Inflammatory macrophage (primary cell): ENCODE measurements at places on chromosomes 6 and 20.

- DNase-seq = peak; percentile 6
Measured at GRCh38 chr6:95091823-95092436, 485.4 kb upstream of the MANEA start.

DNA sequence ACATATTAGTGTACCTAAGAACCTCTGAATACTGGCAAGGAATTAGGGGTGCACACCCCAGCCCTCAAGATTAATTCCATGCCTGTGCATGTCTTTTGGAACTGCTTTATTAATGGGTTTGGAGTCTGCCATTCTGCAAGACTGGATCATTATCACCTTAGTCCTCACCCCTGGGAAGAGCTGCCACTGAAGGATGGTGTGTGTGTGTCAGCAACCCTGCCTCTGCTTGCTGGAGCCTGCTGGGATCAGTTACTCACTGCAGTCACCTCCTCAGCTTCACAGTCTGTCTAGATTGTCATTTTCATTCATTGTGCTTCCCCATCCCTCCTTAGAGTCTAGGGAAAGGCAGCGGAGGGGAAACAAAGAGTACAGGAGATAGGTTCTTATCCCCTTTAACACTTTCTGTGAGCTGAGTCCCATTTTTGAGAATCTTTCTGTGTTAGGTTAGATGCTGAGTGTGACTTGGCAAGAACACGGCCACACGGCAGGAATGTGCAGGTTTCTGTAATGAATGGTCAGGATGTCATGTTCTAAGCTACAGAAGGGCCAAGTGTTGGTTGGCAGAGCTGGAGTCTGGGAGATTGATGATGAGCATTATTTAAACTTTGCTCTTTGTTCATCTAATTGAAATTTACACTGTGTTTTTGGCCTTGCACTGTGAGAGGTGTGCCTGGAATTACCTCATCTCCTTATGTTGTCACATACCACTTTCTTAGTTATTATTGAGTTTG, 21.1 kb downstream of the GHRH start:
- DNase-seq = no peak

DNA sequence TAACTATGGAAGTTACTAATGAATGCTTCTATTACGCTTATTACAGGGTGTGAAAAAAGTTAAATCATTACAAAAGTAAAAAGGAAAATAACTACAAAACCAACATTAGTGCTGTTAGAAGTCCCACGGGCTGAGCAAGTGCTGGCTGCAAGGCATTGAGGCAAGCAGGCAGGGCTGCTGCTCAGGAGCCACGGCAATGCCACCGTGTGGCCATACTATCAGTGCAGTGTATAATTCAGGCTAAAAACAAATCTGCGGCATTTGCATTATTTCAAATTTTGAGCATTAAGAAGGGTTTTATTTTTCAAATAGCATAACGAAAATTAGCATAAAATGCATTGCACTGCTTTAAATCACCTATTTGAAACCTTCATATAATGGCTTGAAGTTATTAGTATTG, 17.1 kb downstream of the IFNGR1 start:
- no peak for DNase-seq

DNA sequence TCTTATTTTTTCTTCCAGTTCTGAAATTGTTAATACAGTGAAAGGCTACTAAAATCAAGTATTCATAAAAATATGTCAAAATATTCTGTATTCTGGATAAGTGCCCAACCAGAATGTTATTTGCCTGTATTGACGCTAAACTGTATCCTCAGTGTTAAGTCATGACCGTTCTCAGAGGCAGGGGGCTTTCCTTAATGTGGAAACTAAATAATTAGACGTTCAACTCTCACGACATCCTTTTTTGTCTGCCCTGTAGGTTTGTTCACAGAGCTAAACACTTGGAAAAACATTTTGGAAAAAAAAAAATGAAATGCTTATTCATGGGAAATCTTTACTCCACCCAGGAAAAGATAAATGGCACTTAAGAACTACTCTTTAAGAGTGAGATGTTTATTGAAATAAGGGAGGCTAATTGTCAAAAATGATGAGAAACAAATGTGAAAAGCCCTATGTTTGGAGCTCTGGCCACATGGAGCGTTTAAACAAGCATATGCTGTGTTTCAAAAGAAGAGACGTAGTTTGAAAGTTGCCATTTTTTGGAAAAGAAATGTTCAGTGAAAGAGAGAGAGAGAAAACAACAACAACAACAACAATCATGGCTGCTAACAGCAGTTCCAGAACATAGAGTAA, 453.1 kb upstream of the MARCKS start:
- no peak for DNase-seq

DNA sequence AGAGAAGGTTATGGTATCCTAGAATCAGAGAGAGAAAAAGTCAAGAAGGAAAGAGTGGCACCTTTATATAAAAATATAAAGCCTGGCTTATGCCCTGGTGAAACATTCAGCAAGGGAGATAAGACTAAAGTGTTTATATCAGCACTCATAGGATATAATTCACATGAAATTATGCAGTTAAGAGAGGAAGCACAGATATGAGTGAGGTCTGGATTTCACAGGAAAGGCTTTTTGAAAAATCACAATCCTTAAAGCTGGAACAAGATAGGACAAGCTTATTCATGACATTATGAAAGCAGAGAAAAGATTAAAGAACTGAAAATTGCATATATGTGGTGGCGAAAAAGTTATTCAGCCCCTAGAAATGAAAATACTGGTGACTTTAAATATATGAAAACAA, 181.2 kb upstream of the FLRT3 start:
- DNase-seq = no peak

DNA sequence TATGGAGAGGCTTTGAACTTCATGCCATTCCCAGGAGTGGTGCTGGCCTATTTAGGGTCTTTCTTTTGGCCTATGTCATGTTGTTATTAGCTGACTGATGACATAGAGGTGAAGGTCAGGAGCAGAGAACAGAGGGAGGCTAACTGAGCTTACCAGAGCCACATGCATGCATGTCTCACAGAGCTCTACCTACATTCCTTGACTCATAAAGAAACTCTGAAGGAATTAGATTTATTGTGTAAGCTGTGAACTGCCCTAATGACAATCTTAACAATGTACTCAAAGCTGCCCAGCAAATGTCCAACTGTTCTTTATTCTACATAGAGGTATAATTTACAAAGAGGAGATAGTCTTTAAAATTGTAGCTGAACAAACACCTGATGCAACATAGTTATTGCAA, 192.7 kb upstream of the CNR1 start:
- DNase-seq = no peak

GRCh38 chr20:64065974-64066343, 3.0 kb downstream of the TCEA2 start:
- DNase-seq = no peak

GRCh38 chr6:138017166-138017757, 90.0 kb downstream of the PERP start:
- DNase-seq = no peak

- peak; percentile 96 for DNase-seq
Measured at GRCh38 chr20:38201356-38201755, 36.3 kb upstream of the TGM2 start.

GRCh38 chr6:42226645-42227143, 9.0 kb upstream of the MRPS10 start:
- no peak for DNase-seq

- peak; percentile 15 for DNase-seq
Measured at GRCh38 chr20:37529214-37529967, 1.7 kb upstream of the BLCAP start.

DNA sequence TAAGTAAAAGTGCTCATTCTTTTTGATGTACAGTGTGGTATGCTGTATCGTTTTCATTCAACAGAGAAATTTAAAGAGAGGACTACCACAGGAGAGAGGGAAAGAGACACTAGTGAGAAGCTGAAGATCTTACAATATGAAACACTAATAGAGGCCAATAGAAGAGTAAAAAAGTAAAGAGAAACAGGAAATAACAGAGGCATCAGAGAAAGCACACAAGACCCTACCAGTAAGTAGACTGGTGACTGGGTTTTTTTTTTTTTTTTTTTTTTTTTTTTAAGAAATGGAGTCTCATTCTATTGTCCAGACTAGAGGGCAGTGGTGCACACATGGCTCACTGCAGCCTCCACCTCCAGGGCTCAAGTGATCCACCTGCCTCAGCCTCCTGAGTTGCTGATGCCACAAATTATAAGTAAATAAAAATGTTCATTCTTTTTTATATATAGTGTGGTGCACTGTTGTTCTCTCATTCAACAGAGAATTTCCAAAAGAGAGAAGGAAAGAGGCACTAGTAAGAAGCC, 18.8 kb downstream of the ELOVL4 start:
- no peak for DNase-seq

DNA sequence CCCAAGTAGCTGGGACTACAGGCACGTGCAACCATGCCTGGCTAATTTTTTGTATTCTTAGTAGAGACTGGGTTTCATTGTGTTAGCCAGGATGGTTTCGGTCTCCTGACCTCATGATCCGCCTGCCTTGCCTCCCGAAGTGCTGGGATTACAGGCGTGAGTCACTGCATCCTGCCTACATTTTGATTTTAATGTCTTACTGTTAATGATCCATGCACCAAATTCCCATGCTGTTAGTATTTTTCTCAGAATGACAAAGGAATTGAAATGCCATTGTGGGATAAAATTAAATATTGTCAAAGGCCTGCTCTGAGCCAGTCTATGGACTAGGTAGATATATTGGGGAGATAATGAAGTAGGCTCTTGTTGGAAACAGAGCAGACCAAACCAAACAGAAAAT, 28.2 kb downstream of the CBFA2T2 start:
- no peak for DNase-seq

DNA sequence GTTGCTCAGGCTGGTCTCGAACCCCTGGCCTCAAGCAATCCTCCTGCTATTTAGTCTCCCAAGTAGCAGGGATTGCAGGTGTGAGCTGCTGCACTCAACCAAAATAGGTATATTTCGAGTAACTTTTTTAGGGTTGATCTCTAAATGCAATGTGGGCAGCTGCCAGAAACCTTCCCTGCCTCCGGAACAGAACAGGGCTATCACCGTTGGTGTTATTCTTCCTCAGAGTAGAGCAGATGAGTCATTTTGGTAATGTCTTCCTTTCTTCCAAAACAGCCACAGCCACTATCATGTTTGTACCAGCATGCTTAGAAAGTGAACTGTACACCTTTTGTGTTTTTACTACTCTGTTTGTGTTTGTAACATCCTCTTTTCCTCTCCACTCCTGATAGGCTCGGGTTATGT, 44.1 kb downstream of the SNX9 start:
- DNase-seq = no peak

DNA sequence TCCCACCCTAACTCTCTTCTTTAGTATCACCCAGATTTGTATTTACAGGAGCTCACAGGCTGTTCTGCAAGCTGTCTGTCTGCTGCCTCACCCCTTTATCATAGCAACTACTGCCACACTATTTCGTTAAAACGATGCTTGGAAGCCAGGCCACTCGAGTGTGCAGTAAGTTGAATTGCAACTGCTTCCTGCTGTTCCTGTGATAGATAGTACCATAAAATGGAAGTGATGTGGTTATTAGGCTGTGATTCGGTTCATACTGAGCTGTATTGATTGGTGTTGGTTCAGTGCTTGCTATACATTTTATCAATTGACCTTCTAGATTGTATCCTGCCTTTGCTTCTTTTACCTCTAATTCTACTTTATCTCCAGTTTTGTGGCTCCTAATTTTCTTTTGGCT, 325.4 kb downstream of the RNF144B start:
- no peak for DNase-seq

DNA sequence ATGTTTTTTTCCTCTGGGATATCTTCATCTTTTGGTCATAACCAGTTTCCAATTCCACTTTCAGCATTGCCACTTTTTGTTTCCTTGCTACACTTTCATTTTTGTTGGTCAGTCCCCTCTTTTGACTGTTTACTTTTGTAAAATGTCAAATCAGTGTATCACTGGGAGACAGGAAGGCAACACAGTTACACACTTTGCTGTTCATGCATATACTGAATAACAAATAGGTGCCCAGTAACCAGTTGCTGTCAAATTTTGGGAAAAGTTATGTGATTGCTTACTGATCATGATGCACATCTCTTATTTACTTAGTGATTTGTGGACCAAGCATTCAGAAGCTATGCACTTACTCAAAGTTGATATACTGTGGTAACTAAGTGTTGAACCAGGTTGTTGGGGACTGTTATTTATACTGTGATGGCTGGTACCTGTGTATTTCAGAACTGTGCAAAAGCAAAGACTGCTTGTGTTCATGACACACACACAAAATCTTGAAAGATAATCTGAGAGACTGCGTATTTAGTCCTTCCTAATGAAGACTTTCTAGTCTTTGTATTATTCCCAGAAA, 41.0 kb downstream of the ZNF292 start:
- DNase-seq = no peak

DNA sequence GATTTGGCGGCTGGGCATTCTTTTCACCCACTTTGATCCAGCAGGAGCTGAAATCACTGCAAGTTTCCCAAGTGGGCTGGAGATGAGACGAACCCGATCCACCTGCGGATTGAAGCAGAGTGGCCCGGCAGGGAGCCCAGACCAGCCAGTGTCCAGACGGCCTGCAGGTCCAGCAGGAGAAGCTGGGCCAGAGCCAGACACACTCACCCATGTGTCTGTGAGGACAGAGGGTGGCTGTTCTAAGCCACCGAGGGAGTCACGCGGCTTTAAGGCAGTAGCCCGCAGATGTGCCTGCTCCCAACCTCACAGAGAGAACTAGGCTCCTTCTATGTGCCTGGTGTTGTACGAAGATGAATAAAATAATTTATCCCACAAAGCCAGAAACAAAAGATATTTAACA, 200.7 kb downstream of the WDR27 start:
- no peak for DNase-seq

- peak; percentile 34 for DNase-seq
Measured at GRCh38 chr6:154157082-154157481, 118.0 kb downstream of the OPRM1 start.

DNA sequence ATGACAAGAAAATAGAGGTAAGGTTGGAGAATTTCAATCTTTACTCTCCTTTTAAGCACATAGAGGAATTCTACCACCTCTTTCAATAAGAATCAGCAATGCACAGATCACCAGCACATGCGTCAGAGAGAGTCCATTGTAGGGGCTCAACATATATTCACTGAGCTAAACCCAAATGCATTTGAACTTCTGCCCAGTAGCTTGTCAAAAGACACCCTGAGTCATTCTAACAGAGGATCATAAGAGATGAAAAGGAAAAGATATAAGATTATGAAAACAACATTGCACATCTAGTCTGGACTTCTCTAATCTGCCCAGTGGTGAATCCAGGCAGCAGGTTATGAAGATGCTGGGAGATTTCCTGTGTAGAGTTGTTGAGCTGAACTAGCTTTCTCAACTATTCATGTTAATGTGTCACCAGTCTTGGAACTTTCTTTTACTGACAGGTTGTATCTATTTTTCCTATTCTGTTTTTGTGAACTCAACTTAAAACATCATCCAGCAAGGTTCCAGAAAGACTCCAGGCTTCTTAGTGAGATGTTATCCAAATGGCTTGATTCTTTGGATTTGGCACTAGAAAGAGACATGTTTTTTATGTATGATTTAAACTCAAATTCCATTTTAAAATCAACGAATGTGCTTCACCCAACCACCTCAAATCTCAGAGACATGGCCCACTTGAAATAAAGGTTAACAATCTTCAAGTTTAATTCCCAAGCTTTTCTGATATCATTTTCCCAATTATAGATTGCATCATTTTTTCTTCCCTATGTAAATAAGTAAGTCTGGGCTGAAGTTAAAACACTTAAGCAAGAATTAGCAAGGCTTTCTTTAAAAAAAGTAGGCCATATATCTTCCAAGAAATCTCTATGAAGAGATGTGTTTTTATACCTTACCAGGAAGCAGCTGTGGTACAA, 89.3 kb downstream of the TSHZ2 start:
- DNase-seq = no peak
